RWPE2 (cell line): ENCODE measurements at places on chromosomes 5 and 9.

DNA sequence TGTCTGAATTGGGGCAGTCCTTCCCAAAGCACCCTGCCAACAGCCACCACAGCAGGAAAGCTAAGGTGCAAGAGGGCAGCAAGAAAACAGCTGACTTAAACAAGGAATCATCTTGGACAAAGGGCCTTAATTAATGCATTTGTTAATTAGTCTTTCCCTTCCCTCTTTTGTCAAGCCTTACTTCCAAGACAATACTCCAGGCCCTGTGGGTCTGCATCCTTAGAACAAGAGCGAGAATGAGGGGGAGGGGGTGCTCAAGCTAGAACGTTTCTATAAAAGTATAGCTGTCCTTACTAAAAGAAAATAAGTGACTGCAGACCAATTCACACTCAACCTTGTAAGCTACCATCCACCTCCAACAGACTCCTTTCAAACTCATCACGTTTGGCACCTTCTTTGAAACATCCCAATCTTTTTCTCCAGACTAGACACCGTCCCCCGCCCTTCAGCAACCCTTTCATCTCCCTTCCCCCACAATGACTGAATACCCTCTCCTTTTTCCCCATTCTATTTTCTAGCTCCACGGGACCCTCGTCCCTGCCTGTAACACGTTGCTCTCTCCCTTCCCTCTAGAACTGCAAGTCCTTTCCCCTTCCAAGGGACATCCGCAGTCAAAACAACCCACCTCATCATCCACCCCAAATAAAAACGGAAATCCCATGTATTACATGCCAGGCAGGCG lies 85.7 kb upstream of the RNF38 start:
- no peak for DNase-seq

- DNase-seq, result no peak
These were observed 74.1 kb upstream of the PIK3R1 start for GRCh38 chr5:68141494-68141893.

DNA sequence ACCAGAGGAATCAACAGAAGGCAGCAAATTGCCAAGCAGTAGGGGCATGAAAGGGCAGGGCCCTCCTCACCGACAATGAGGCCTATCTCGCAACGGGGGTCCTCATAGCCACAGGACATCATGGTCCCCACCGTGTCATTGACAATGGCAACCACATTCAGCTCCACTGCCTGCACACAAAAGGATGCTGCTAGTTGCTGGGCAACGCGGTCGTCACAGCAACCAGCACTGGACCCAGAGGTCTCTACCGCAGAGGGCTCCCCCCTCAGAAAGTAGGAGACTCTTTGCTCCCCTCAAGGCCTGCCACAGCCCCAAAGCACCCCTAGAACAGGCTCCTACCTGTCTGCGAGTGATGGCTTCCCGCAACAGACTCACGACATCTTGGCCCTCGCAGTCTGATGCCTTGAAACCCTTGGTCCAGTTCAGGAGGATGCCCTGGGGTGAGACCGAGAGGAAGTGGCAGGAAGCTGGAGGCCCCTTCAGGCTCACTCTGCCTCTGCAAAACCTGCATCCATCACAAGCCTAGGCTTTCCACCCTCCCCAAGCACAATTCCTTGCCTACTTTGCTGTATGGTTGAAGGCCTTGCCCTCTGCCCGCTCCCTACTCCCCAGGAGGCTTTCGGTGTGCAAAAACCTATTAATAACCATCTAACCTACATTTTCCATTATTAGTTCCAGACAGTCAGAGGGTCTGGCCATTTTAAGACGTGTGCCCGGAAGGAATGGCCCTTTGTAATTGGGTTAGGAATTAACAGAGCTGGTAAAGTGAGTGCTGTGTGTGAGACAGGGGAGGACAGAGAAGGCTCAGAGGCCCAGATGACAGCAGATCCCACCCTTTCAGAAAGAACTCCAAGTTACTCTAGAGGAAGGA lies 15.2 kb downstream of the HK3 start:
- no peak for DNase-seq

DNA sequence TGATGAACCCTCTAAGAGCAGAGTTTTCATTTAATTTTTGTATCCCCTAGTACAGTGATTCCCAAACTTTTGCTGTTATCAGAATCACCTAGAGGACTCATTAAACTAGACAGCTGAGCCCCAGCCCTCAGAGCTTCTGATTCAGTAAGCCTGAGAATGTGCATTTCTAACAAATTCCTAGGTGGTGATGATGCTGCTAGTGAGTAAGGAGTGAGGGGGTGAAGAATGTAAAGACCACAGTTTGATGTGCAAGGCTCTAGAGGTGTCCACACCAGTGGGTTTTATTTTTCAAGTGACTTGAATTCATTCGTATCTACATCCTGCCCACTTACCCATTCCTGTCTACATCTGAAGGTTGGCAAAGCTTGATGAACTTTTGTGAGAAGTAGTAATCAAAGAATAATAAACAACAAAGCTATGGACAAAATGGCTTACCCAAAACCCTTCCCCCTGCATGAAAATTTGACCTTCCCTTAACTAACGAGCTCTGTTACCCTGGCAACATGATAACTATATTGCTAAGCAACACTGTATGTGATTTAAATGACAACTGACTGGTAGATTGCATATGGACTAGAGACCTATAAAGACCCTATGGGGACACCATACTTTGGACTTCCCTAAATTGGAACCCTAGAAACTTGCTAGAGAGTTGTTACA lies 35.2 kb downstream of the DTWD2 start:
- DNase-seq, result no peak

- no peak for DNase-seq
These were observed 12.2 kb downstream of the PPP3R2 start for GRCh38 chr9:101582553-101582952.

GRCh38 chr5:65190328-65191053 lies 291.2 kb downstream of the ADAMTS6 start:
- no peak for DNase-seq

DNA sequence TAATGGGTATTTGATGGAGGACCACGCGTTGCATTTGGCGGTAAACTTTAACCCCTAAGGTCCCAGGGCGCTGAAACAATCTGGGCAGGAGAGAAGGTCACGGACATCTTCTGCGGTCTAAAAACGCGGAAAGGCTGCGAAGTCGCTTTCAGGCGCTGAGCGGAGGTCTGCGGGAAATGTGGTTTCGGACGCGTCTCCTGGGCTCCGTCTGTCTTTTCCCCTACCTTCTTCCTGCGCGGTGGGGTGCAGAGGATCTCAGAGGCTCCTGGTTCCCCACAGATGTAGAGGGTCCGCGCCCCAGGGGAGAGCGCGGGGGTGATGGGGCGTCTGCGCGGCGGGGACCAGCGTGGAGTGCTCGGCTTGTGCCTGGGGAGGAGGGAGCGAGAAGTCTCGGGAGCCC lies 58.4 kb downstream of the ZNF510 start:
- DNase-seq, result no peak

DNA sequence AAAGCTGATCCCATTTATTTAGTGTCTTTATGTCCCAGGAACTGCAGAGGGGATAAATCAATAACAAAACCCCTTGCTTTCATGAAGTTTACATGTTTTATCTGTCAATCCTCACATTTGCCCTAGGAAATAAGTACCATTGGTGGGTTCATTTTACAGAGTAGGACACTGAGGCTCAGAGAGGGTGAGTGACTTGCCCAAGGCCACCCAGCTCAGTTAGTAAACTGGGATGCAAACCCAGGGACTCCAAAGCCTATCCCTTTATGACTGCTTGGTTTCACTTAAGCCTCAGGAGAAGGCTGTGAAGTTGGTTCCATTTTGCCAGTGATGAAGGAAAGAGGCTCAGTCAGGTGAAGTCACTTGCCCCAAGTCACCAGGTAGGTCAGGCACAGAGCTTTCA lies 51.9 kb downstream of the SMIM23 start:
- DNase-seq, result no peak

- DNase-seq, result no peak
These were observed 154.1 kb upstream of the EFNA5 start for GRCh38 chr5:107824821-107825220.

DNA sequence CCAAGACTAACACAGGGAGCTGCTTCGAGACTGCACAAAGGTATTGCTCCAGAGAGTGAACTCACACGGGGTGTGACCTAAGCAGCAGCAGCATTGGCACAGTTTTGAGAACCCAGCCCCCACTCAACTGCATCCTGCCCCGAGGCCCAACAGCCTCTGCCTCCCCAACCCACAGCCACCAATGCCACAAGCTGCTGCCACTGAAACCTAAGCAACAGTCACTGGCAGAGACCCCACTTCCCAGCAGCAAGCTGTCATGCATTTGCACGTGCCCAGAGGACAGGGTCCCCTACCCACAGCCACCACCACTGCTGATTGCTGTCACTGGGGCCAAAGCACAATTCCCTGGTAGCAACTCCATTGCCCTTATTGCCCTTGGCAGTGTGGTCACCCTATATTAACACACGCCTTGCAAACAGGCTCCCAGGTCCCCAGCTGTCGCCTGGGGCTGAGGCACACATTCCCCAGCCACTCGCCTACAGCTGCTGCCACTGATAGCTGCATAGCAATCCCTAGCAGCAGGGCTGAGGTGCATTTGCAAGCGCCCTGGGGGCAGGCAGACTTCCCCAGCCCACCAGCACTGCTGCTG lies 141.0 kb downstream of the AGTPBP1 start:
- no peak for DNase-seq

DNA sequence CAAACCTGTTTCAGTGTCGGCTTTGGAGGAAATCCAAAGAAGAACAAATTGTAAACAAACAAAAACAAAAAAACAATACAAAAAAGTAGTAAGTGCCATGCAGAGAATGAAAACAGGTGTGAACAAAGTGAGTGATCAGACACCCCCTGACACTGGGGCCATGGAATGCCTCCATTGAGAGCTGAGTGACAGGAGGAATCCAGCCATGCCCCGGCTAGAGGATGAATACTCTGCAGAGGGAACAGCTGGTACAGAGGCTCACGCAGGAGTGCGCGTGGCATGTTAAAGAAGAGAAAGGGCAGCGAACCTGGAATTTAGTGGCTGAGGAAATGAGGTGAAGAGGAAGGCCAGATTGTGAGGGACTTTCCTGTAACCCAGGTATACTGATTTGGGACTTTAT lies 15.5 kb upstream of the CCNJL start:
- no peak for DNase-seq

DNA sequence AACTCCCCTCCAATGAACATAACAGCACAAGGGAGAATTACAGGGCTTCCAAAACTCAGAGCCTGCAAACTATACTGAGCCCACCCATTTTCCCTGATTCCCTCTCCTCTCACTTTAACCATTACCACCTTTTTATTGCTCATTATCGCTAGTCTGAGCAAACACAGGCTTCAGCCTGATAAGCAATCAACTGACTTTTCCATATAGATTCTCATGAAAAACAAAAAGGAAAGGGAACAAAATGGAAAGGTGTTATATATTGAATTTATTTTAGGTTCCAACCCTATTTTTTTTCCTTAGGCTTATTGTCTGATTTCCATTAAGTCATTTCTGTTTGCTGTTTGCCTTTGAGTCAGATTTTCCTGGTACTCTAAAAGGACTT lies 27.9 kb downstream of the SEMA6A start:
- no peak for DNase-seq

DNA sequence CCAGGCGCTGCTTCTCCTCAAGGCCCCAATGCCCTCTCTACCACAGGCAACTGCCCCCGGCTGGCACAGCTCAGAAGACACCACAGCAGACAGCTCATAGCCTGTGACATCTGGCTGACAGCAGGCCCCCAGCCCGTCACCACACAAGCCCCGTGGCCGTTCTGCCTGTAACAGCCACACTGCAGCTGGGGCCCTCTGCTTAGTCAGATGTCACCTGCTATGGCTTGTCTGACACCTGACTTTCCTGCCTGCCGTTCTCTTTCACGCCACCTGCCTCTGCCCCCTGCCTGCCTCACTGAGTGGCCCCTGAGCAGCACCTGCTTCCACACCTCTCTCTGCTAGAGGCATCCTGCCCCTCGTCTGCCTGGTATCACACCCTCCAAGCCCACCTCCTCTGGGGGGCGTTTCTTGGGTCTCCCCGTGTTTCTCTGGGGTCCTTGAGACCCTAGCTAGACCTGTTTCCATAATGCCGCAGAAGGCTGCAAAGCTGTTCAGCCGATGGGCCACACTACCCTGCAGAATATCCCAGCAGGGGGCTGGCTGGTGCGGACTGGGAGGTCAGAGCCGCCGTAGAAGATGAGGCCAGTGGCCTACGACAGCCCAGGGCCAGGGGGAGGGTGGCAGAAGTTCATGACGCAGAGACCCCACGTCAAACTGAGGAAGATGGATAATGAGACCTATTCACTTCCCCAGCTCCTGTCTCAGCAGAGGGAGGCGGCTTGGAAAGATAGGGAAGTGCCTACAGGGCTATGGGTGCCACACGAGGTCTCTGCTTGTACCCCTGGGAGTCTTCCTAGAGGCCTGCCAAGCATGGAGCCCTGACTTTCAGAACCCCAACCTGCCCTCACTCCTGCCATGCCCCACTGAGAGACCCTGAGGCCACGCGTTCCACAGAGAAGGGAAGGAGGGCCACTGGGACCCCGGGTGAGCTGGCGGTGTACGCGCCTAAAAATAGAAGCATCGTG lies 95.1 kb downstream of the ZNF354C start:
- DNase-seq, result peak; percentile 61

GRCh38 chr9:134469041-134469875 lies 143.0 kb downstream of the RXRA start:
- DNase-seq, result no peak

DNA sequence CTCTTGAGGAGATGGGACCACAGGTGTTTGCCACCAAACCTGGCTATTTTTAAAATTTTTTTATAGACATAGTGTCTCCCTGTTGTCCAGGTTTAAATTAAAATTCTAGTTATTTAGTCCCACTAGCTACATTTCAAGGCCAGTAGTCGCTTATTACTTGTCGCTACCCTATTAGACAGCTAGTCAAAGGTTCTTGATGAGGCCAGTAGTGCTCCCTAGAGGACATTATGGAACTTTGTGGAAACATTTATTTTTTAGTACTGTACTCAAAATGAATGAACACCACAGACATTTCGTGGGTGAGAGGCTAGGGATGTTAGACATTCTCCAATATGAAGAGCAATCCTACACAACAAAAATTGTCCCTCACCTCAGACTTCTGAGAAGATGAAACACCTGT lies 14.4 kb upstream of the GRXCR2 start:
- DNase-seq, result no peak

DNA sequence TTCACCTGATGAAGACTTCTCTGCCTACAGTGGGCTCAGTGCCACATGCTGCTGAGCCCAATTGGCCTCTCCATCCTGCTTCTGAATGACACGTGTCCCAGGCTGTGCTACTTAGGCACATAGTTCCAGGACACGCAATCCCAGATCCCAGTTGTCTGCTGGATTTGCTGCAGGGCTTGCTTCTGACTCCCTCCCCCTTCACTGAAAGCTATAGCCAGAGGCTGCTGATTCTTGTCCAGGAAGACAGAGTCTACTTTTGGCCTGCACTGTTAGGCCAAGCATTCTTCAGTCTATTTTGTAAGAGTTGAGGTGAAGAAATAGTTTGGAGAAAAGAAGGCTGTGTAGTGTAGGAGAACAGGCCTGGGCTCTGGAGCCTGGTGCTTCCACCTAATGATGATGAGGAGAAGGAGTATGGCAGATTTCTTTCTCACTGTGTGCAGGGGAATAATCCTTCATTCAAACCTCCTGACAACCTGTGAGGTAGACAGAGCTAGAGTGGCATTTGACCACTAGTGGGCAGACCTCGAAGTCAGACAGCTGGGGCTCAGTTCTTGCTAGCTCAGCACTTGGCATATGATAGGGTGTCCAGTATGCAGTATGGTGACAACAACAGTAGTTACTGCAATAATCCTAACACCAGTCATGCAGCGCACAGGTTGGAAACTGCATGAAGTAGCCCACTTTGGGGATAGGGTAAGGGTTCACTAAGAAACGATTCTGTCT lies 19.5 kb upstream of the ASPN start:
- no peak for DNase-seq
